Activated CD8-positive, alpha-beta memory T cell treated with anti-CD3 and anti-CD28 coated beads, Interleukin-2, amount 50 U/mL, for 4 hours (primary cell): ENCODE measurements at places on chromosomes 16 and 17.

GRCh38 chr17:18981642-18982424, 22.7 kb downstream of the FAM83G start:
- DNase-seq = no peak

- no peak for DNase-seq
These were observed 28.7 kb downstream of the ABR start for GRCh38 chr17:1150863-1151600.

- DNase-seq = no peak
These were observed 3.0 kb upstream of the PPY start for GRCh38 chr17:43945074-43945829.

DNA sequence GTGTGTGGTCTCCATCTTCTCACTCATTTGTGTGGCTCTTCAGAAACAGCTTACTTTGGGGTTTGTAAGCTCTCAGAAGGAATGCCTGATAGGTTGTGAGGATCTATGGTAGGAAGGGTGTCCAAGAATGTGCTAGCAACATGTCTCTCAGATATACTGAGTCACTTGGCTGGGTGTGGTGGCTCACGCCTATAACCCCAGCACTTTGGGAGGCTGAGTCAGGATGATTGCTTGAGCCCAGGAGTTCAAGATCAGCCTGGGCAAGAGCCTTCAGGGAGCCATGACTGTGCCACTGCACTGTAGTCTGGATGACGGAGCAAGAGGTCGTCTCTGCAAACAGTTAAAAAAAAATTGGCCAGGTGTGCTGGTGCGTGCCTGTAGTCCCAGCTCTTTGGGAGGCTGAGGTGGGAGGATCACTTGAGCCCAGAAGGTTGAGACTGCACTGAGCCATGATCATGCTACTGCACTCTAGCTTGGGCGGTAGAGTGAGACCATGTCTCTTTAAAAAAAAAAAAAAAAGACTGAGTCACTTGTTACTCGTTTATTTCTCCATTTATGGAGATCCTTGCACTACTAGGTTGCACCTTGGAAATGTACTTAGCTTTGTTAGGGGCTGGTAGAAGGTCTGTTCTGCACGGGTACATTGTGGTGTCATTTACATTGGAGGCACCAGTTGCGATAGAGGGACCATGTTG, 232.0 kb downstream of the SNX29 start:
- DNase-seq = no peak

DNA sequence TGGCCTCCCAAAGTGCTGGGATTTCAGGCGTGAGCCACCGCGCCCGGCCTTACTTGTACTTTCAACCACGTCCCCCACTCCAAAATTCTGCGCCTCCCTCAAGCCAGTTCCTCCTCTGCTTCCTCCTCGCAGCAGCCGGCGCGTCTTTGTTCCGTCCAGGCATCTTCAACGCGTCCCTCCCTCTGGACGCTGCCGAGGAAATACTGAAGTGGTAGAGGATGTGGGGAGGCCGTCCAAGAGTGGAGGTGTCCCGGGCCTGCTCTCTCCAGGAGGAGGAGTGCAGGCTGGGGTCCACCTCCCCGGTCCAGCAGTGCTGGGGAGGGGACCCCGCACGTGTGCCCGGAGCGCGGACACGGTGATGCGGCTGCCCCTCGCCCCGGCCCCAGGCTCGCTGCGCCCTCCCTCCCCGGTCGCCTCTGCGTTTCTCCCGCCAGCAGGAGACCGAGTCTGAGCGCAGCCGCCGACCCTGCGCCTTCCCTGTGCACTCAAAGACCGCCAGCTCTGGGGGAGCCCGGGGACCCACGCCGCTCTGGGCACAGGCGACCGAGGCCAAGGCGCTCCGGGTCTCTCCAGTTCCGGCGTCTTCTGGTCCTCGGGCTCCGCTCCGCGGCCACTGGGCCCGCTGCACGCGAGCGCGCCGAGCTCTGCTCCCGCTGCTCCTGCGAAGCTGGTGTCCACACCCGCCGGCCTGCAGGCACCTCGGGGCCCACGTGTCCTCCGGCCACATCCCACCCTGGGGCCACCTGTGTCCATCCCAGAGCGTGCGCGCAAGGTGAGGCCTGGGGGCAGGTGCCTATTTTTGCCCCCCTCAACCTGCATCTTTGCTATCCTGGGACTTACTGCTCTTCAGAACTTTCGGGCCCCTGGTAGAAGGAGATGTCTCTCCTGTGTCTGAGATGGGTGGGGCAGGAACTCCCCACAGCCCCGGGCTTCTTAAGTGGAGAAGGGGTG, 31.7 kb downstream of the OSBPL7 start:
- DNase-seq = peak; percentile 50

- DNase-seq = no peak
These were observed 75.6 kb upstream of the CIBAR2 start for GRCh38 chr16:85187886-85188285.

DNA sequence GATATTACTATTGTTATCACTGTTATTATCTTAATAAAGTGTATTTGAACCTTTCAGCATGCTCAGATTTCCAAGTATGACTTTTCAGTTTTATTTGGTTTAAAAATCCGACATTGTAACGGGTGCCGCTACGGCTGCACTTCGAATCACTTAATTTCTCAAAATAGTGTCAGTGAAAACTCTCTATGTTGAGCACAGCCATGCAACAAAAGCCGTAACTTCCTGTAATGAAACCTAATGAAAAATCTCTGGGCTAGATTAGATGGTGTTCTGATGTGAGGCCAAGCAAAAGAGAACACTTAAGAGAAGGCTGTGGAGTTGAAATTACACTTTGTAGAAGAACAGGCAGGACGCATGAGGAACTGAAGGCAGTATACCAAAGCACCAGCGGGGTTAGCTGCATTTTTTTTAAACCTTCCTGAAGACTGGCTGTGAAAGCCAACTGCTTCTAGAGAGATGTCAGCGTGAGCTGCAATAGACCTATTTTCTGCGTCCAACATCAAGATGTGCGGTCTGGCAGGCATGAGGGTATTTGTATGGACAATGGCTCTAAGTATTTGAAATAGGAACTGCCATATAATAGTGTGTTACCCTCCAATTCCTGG, 1545.0 kb upstream of the GOT2 start:
- DNase-seq = no peak

DNA sequence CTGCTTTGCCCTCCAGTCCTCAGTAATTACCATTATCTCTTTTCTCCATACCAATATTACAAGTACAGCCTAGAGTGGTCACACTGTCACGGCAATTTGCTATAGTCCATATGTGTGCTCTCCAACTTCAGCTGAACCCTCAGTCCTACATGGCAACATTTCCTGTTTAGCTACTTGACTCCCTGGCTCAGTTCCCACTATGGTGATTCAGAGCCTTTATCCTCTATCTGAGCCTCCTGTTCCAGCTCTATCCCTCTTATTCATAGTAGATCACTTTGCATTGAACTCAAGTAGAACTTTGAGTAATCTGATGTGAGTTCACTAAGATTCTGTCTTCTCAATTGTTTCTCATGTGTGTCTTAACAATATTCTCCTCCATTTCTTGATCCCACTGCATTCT, 43.7 kb upstream of the GOSR1 start:
- no peak for DNase-seq

GRCh38 chr17:74444406-74444805, 12.5 kb downstream of the GPRC5C start:
- DNase-seq = no peak

- DNase-seq = no peak
These were observed 32.4 kb downstream of the VWA3A start for GRCh38 chr16:22124583-22125284.

DNA sequence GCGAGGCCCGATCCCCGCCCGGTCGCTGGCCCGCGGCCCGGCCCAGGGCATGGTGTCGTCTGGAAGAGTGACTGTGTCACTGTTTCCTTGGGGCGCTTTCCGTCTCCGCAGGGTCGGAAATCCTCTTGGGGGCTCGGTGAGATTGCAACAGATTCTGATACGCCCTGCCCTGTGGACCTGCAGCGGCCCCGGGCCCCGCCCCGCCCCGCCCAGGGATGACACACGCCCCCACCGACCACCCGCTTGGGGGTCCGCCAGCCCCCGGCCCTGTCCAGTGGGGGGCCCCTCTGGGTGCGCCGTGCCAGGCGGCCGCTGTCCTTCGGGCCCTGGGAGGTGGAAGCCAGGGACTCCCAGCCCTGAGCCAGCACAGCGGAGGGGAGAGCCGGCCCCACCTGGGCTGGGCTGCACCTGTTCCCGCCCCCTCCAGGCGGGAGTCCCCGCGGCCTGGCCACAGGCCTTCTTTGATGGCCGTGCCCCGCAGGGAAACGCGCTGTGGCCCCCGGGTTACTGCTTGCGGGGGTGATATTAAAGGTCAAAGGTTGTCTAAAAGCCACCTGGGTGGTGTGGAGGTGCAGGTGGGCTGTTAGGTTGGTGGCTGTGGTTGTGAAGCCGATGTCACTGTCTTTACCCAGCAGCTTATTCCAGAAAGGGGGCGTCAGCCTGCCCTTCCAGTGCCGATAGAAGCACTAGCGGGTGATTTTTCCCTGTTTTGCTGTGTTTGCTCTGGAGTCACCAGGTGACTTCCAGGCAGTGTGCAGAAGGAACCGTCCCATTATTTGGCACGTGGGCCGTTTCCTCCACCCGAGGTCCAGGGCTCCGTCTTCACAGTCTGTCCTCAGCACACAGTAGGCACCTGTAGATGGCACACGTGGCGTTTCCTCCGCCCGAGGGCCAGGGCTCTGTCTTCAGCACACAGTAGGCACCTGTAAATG, 752 bp downstream of the TBC1D24 start:
- DNase-seq = peak; percentile 55
